GM13977 (cell line): ENCODE measurements at places on chromosomes 2 and 18.

- DNase-seq = no peak
Observed at GRCh38 chr18:26357960-26358359, 131.7 kb downstream of the TAF4B start.

DNA sequence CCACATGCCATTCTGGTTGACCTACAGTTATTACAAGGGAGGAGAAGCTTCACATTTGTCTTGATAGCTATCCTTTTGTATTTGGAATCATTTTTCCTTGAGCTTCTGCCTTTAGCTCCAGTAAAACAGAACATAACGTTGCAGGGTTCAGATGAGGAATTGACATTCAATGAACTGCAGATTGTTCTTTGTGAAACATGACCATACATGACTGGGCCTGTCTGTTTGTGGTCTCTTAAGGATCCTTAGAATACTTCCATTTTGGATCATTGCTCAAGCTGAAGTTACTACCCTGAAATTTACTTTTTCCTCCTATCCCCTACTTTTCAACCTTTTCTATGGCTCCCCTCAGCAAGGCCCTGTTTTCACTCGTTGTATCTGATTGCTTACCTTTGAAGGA lies 1281.7 kb upstream of the CELF4 start:
- DNase-seq = no peak

- no peak for DNase-seq
Observed at GRCh38 chr2:71659868-71660518, 206.6 kb downstream of the DYSF start.

DNA sequence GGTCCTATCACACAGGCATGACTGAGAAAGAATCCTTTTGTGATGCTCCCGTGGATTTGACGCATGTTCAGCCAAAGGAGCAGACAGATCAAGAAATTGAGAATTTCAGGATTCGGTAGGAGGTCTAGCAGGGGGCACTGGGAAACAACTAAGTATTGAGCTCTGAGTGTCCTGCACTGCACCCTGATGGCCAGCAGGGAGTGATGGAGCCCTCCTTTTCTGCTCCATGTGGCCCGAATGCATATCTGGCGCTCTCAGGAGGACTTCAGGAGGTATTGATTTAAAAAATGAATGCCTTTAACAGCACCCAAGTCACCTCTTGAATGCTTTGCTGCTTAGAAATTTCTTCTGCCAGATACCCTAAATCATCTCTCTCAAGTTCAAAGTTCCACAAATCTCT lies 58.0 kb downstream of the ZNF519 start:
- no peak for DNase-seq

DNA sequence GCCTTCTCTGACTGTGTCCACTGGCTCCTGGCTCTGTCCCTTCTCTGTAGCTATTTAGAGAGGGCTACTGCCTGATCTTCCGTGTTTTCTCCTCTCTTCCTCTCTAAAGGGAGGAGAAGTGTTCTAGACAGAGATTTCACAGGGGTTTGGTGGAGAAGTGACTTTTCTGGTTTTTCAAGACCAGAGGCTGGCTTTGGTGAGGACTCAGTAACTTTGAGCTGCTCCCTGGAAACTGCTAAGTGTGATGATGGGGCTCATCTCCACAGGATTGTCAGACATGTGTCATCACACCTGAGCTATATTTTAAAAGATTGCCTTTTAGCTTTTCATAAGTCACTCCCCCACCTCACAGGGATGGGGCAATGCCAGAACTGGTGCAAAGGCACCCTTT lies 6.2 kb downstream of the MAL start:
- DNase-seq = no peak

DNA sequence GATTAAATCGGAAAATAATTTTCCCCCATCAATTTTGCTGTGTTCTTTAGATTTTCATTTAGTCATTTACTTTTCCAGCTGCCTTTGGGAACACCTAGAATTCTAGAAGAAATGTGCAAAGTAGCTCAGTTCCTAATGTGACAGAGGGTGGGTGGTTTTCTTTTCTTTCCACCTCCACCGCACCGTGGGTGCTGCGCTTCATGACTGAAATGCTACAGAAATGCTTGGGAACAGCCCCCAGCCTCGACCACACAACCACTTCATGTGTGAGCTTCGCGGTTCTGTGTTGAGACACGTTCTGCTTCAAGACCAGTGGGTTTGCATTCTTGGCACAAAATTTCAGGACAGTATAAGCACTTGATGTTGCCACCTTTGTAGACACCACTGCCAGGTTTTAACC lies 30.9 kb downstream of the E2F6 start:
- DNase-seq = no peak

GRCh38 chr2:239159476-239159911 lies 241.3 kb downstream of the HDAC4 start:
- no peak for DNase-seq

GRCh38 chr2:3009005-3009404 lies 368.6 kb downstream of the EIPR1 start:
- no peak for DNase-seq

DNA sequence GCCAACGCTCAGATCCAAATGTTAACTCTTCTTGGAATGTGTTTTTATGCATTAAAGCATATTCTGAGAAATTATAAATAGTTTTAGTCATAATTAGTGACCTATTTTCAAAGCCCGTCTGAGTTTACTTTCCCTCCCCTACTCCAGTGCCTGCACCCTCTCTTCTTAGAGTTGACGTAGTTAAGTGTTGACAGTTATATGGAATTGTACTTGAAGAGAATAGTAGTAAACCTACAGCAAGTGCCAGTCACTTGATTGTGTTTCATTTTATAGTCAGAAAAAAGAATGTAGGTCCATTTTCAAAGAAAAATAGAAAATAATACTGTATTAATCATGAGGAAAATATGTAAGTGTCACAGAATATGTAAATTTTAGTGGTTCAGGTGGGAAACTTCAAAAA lies 41.2 kb downstream of the ZCCHC2 start:
- no peak for DNase-seq

DNA sequence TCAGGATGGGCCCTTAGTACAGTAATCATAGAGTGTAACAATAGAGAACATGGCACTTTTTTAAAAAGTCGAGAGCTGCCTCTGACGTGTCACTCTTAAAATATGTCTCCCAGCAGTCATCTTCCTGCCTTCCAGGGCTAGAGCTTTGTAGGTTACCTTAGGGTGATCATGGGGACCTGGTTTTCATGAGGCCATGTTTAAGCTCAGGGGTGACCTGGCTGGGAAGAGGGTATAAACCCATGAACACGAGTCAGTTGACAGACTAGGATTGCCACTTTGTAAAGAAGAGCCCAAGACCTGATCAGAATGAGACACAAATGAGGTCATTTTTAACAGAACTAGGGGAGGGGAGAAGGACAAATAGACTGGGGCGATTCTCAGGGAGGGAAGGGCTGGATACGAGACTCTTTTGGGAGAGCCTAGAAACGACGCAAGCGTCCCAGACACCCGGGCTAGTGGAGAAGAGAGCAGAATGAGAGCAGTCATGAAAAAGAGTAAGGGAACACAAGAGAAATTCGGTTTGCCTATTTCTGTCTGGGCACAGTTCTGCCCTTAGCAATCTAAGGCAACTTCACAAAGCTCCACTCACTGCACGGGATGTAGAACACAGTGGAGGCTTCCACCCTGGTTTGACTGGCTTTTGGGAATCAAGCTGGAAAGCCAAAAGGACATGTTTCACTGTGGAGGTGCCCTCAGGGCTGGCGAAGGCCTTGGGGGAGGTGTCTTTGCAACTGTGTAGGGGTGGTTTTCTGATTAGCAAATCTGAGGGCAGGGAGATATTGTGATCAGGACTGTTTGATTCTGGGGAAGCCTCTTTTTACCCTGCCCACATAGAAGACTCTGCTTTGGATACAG lies 1.8 kb upstream of the RAB31 start:
- DNase-seq = no peak

DNA sequence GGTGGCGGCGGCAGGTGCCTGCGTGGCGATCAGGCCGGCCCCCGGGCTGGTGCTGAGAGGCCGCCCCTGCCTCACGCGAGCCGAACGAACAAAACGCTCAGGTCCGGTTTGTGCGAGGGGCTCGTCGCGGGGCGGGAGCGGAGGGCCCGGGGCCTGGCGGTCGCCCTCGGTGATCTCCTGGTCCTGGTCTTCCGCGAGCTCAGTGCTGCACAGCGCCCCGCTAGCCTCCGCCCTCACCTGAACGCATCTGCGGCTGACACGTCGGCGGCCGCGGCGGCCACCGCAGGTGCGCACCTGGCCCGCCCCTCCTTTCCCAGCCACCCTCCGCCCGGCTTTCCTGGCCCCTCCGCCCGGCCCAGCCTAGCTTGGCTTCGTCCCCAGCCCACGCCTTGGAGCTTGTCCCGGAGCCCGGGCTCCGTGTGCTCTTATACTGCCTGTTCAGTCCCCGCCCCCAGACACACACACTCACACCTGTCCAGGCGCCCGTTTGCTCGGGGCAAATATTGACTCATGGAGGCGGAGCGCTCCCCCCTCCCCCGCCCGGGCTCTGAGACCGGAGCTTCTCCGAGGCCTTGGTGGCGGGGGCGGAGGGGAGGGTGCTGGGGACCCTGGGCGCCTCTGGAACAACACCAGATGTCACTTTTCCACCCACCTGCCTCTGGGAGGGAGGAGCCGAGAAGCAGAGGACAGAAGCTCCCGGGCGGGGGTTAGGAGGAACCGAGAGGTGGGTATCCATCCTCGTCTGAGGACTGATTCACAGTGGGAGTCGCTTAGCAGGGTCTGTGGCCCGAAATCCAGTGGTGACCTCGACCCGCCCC lies 8.6 kb upstream of the CRYBA2 start:
- DNase-seq = peak; percentile 70

DNA sequence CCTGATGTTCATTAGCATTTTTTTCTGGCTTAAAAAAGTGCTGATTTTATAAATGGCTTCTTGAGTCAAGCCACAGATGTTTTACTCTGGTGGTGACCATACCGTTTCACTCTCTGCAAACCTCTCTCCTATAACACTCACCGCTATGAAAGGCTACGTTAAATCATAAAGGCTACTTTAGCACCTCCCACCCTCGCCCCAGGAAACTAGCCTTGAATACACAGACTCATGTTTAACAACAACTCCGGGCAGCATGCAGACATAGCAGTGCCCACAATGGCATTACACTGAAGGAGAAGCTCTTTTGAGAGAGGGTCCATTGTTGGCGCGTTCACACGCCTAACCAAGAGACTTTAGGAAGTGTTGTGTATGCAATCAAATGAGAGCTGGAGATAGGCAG lies 5.6 kb downstream of the MYT1L start:
- DNase-seq = no peak

DNA sequence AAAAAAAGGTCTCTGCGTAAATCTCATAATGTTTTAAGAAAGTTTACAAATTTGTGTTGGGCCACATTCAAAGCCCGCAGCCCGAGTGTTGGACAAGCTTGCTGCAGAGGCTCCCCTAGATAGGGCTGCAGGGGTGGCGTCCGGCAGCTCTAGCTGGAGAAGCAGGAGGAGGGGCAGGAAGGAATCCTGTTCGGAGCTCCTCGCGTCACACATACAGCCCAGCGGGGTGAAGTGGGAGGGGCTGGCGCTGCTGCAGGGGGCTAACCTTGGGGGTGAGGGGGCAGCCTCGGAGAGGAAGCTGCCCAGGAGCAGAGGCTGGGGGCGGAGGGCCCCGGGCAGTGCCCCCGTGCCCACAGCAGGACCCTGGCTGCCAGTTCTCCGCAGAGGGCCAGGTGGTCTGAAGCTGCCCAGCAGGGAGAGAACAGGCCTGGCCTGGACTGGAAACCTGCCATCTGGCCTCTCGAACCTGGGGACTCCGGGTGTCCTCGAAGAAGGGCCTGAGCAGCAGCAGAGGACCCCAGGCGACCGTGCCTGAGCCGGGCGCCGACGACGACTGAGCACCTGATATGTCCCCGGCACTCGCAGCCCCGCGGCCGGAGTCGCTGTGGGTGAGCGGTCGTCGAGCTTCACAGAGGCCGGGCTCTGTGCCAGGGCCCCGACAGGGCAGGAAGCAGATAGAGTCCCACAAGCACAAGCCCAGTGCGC lies 2.6 kb upstream of the GPR35 start:
- DNase-seq = no peak

DNA sequence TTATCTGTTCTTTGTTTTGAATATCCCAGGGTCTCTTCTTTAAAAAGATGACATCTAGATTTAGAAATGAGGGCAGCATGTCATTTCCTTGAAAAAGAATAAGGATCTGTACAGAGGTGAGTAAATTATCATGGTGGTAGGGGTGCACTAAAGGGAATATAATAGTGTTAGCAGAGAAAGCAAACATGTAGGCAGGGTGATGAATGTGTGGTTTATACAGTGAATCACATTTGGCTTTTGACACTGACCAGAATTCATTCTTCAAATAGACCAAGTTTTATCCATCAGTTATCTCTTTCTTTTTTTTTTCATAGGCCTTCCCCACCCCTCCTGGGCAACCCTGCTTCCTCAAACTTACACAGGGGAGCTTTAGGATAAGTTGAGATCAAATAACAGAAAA lies 184.5 kb upstream of the LRP1B start:
- no peak for DNase-seq

- no peak for DNase-seq
Observed at GRCh38 chr2:63163161-63163820, 112.7 kb downstream of the OTX1 start.

GRCh38 chr2:66771359-66771976 lies 336.5 kb downstream of the MEIS1 start:
- no peak for DNase-seq

GRCh38 chr2:20214566-20215182 lies 10.3 kb downstream of the SDC1 start:
- no peak for DNase-seq

DNA sequence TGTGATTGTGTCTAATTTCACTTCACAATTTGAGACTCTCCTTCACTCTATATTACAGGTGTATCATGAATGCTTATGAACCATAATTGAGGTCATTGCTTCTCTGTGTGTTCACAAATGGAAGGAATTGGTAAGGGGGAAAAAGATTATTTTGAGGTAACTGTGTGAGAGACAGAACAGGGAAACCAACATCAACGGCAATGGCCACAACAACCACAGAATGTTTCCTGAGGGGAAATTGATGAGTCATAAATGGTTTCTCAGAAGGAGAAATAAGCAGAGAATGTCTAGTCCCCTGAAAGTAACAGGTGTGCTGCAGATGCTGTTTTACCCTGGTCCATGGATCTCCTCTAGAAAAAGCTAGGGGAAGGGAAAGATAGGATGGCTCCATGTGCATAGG lies 361.2 kb upstream of the GALNT5 start:
- peak; percentile 3 for DNase-seq

GRCh38 chr2:8159211-8159965 lies 522.5 kb upstream of the ID2 start:
- DNase-seq = no peak

DNA sequence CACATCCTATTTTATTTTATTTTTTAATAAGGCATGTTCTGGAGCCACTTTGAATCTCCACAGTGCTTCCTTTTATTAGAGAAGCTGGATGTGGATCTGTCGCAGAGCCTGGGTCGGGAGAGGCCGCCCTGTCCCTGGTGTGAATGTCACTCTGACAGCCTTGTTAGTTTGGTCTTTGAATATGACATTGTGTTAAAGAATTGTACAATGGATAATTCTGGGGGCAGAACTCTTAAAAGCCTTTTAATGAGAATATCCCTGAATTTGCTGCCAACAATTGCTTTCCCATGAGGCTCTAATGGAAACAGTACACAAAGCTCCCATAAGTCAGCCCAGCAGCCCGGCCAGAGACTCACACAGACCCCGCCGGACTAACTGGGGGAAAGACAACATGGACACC lies 82.4 kb downstream of the MTCL1 start:
- no peak for DNase-seq
